ENCODE measurements at places on chromosomes 4 and X.

- no peak for DNase-seq
Measured at GRCh38 chrX:103879339-103879738, 47.3 kb upstream of the RAB9B start.

DNA sequence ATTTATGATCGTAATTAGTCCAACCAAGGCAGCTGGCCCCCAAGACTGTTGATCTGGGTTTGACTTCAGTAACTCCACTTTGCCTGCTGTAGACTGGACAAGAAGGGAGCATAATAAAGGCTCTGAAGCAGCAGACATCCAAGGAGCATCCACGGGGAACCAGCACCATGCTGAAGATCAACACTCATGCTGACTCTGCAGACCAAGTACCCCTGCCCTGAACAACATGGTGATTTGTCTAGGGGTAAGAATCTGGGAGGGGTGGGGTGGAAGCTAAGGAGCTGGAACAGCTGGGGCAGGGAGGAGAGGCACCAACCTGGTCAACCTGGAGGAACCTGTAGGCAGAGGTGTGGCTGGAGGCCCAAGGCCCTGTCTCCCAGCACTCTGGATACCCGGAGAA lies 2.1 kb downstream of the TEC start:
- DNase-seq = no peak

- no peak for DNase-seq
Measured at GRCh38 chr4:42612898-42613297, 44.0 kb downstream of the ATP8A1 start.

- DNase-seq = no peak
Measured at GRCh38 chrX:103398421-103398864, 22.1 kb downstream of the BEX3 start.

- DNase-seq = peak; percentile 75
Measured at GRCh38 chrX:12791257-12792228, at the start of gene PRPS2. Gene PRPS2 (plus strand): TSS chrX:12791412. CDS start chrX:12791498, 86 bp downstream.

DNA sequence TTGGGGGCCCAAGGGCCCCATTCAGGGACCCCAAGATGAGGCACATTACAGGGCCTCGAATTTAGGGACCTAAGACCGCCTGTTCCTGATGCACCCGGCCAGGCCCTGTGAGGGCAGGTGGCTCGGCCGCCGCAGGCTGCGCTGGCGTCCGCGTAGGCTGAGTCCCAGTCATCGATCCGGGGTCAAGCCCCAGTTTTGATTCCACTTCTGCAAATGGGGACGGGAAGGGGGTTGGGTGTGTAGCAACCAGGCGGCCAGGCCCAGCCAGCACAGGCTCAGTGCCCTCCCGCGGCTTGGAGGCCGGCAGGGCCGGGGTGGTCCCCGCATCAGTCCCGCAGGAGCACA lies 327 bp downstream of the PNPLA4 start:
- no peak for DNase-seq

DNA sequence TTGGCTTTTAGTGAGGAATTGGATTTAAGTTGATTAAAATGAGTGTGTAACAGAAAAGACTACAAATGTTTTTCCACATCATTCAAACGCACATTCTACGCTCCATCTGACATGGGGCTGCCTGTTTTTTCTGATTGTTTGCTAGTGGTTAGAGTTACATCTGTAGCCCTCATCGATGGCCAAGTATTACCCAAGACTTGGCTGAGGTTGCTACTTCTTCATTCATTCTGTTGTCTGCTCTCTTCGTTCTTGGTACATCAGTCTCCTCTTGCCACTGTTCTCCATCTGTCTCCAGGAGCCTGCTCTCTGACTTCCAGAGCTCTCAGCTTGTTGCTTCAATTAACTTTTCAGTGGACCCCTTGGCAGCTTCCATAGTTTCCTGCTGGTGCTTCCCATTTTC lies 1844.6 kb upstream of the TENM3 start:
- DNase-seq = no peak

GRCh38 chr4:33302321-33302720 lies 2582.2 kb downstream of the PCDH7 start:
- no peak for DNase-seq

All from CD4-positive, alpha-beta T cell treated with Interleukin-10 for 1 hour (primary cell).